NCI-H510A (cell line): ENCODE measurements at places on chromosomes 1 and 21.

- no peak for DNase-seq
Observed at GRCh38 chr21:32916522-32917099, 109.1 kb upstream of the OLIG2 start.

- DNase-seq, result no peak
Observed at GRCh38 chr1:81437213-81437612, 363.5 kb upstream of the ADGRL2 start.

- no peak for DNase-seq
Observed at GRCh38 chr1:31923901-31924535, 14.2 kb downstream of the PTP4A2 start.

GRCh38 chr1:162674034-162674608 lies 41.9 kb downstream of the DDR2 start:
- no peak for DNase-seq

DNA sequence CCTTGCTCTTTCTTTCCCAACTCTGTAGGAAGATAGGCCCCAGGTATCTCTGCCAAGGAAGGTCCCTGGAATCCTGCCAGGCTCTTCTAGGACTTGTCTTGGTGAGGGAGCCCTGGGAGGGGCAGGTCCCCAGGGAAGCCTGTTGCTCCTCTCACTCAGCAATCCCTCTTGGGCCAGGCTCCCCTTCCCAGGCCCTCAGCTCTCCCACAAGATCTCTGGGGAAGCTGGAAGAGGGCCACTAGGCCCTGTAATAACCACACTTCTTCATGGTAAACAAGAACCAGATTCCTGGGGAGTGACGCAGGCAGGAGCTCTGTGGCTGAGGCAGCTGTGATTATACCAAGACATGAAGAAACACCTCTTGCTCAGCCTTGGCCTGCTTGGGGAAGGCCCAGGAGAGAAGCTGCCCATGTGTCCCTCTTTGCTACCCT lies 9.9 kb upstream of the MAPKAPK2 start:
- no peak for DNase-seq

GRCh38 chr21:45251635-45252447 lies 35.9 kb downstream of the POFUT2 start:
- no peak for DNase-seq

GRCh38 chr1:57222801-57223200 lies 201.1 kb downstream of the DAB1 start:
- no peak for DNase-seq
